Transverse colon (tissue), 4 donors: ENCODE measurements at places on chromosomes 3 and 15. TPM values are rescaled to one million over a fixed set of nuclear protein-coding genes. Genes with fewer than 3 reads are reported as not detected.

The SOX14 gene
- total RNA-seq: not detected

The SERINC4 gene
- not detected for total RNA-seq

The NRG4 gene
- total RNA-seq: not detected

The ANKUB1 gene
- total RNA-seq: not detected

The STARD5 gene
- total RNA-seq: 11.2 TPM

The HYKK gene
- 6.7 TPM for total RNA-seq

The TTLL13 gene
- not detected for total RNA-seq

The ITIH1 gene
- not detected for total RNA-seq

The TNFAIP8L3 gene
- 8.6 TPM for total RNA-seq

The CGNL1 gene
- 1.4 TPM for total RNA-seq

The PLA1A gene
- not detected for total RNA-seq

The PIF1 gene
- total RNA-seq: 2.2 TPM
